ENCODE measurements at places on chromosomes 2 and 18.
A peak's percentile ranks its signal among the peaks of the same experiment; 100 is the strongest.

- DNase-seq: no peak
Observed at GRCh38 chr18:50722311-50722710, 97.5 kb downstream of the MRO start.

GRCh38 chr2:195037045-195037444 is 620.0 kb upstream of the SLC39A10 start:
- DNase-seq: no peak

- no peak for DNase-seq
Observed at GRCh38 chr2:71759060-71759459, 305.7 kb downstream of the DYSF start.

- peak; percentile 34 for DNase-seq
Observed at GRCh38 chr18:32450874-32451273, 19.8 kb downstream of the GAREM1 start.

GRCh38 chr2:44120428-44120827 is 48.2 kb upstream of the PPM1B start:
- DNase-seq: no peak

DNA sequence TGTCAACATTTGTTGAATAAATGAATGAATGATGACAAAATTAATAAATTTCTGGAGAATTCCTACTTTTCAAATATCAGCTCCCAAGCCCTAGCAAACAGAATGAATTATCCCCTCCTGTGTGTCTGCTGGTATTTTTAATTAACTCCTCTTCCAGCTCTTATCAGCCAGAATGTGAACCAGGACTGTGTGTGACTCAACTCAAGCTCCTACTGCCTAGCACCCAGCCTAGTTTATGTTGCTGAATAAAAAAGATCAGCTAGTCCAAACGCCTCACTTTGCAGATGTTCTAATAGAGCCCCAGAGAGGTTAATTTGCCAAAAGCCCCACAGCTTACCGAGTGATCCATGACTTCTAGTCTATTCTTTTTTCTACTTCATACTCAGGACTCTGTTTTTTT is 50.3 kb downstream of the RABL2A start:
- no peak for DNase-seq

DNA sequence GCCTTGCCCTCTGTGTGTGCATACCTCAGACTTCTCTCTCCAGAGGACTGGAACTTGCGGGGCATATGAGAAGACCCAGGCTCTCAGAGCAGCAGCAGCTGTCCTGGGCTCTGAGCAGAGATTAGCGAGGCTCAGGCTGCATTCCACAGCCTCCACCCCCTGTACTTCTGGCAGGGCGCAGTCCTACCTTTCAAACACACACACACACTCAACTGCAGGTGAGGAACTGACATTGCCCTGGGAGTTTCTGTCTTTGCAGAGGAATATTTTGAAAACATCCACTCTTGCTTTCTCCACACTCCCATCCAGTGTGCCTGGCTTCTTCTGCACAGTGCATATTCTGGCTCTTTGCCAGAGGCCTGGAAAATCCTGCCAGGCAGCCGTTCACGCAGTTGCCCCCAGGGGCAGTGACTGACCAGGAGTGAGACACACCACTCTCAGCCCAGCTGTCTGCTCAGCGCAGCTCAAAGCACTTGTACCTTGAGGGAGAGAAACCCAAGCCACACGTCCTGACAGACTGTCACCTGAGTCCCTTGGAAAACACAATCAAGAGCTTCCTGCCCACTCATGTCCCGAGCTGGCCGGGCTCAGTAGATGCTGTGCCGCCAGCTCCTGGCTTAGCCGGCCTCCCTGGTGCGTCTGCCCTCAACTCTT is 460.8 kb downstream of the RNF144A start:
- DNase-seq: no peak
